ENCODE measurements at places on chromosomes 6 and 20.

GRCh38 chr6:39302011-39302410, 12.2 kb downstream of the KCNK17 start:
- DNase-seq: no peak

DNA sequence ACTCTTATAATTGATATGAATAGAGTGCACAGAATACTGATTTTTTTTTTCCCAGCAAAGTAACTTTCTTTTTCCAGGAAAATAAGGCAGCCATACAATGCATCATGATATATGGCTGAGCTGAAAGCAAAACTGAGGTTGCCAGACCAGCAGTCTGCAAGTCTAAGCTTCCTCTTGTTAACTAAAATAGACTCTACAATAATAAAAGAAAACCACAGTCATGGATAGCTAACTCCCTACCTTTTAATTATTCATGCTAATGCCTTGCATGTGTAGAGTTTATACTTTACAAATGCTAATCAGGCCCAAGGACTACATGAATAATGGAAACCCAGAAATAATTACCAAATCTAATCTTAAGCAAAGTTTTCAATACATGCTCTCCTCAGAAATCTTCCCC, 47.4 kb downstream of the MAP7 start:
- DNase-seq: no peak

DNA sequence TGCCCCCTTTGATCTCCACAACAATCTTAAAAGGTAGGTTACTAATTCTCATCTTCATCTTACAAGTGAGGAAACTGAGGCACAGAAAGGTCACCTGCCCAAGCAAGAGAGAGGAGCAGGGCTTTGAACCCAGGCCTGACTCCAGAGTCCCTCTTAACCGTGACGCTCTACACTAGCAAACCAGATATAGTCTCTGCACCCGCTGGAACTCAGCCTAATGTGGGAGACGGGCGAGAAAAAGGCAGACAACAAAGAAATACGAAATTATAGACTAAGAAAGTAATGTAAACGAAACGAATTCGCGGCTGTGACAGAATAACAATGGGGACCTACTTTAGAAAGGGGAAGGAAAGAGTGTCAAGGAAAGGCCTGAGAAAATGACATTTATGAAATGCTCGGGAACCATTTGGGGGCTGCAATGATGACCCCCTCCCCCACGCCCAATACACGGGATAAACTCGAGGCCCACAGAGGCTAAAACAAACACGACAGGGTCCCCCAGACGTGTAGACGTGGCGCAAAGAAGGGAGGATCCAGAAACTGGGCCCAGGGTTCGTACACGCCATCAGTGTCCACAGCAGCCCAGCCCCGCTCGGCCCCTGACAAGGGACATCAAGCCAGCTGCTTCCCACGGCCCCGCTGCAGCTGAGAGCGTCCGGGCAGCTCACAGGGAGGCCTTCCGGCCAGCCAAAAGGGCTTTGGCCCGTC, 637 bp downstream of the TRPC4AP start:
- no peak for DNase-seq

GRCh38 chr20:54047048-54047447, 23.3 kb downstream of the BCAS1 start:
- DNase-seq: no peak

DNA sequence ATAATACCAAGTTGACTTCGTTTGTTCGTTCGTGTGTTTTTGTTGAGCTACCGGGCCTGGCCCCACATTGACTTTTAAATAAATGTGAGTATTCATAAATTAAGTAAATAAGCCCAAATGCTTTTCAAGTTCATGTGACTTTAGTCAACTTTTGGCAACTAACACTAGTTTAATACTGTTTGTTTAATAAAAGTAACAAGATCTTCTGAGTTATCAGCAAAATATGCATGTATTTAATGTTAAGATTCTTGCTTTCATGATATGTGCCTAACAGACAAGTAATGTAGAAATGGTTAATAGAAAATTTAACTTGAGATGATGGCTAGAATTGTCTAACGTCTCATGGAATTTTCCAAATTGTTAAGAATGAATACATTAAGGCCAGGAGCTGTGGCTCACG, 38.7 kb upstream of the ECI2 start:
- DNase-seq: no peak

DNA sequence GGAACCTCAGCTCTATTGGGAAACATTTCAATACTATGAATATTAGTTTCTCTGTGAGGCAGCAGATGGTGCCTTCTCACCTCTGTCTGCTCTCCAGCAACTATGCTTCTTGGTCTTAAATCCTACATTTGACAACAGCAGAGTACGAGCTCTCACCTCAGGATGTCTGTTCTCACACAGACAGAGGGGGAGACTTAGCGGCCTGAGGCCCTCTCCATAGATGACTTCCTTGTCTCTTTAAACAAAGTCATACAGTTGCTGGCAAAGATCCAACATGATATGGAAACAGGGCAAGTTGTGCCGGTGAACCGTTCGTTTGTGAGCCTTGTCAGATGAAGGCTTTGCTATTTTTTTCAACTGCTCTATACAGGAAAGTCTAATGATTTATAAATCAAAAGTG, 43.7 kb upstream of the GABRR1 start:
- no peak for DNase-seq

DNA sequence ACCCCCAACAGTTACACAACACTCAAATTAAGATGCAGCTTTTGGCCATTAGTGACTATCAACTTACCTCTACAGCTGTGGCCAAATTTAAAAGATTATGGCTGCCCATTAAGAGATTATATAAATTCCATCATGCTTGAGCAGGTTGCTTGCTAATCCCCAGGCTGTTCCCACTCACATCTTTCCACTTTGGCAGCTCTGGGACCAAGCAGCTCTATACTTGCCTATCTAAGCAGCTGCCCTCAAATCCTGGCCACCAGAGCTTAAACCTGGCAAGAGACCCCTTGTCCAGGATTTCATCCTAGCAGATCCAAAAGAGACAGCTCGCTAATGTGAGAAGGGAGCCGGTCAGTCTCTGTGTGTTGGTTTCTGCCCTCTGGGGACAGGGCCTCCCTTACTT, 127.9 kb downstream of the SLC23A2 start:
- no peak for DNase-seq

- no peak for DNase-seq
Measured at GRCh38 chr20:25532971-25533391, 52.4 kb downstream of the NINL start.

DNA sequence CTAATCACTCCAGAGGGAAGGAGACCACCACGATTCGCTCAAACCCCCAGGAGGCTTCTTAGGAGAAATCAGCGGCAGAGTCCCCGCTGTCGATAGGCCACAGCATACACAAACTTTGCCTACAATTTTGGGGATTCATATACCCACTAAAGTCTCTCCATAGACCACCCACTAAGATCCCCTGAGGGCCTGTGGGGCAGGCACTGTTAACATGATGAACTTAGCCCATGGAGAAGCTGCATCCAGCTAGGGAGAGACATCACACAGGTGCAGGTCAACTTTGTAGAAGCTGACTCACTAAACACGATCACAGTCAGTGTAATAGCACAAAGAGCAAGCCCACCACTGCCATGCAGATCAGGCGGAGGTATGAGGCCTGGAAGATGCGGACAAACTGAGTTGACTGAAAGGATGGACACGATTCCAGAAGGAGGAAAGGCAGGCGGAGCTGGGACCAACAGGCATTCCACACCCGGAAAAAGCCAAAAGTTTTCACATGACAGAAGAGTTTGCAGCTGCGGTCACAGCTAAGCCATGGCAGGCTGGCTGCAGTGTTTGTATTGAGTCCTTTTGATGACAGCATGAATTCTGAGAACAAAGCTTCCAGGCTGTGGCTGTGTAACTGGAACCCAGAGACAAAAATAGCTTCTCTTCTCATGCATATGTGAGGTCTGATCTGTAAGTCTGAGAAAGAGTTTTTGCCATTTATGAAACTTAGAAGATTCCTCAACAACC, 75.7 kb upstream of the QKI start:
- DNase-seq: no peak

DNA sequence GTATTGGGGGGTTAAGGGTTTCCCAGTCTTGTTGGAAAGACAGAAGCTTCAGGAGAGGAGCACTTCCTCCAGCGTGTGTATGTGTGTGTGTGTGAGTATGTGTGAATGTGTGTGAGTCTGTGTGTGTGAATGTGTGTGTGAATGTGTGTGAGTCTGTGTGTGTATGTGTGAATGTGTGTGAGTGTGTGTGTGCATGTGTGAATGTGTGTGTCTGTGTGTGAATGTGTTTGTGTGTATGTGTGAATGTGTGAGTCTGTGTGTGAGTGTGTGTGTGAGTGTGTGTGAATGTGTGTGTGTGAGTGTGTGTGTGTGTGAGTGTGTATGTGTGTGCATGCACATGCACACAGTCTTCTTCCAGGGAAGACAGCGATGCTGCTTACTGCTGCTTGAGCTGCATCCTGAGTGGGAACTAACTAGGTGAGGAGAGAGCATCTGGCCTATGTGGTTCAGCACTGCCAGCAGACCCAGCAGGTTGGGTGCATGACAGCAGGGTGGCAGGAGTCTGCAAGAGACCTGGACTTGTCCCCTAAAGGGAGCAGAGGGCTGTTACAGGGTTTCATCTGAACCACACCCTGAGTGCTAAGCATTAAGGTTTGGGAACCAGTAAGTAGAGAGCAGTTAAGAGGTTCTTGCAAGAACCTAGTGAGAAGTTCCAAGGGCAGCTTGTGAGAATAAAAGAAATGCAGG, 22.7 kb upstream of the CCND3 start:
- DNase-seq: no peak

DNA sequence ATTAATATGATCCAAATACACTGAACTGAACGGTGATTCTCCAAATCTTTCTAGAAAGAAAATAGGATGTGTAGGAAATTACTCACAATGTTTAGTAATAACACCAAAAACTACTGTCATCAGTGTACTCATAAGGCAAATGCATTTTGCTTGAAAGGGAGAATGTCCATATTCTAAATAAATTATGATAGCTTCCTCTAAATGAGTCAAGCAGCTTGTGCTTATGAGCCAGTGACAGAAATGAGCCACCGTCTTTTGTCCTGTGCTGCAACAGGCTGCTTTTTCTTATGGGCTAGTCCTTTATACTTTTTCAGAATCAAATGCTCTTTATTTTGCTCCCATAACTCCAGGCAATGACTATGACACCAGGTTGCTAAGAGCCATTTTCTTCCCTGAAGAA, 4.5 kb upstream of the ZNF451 start:
- no peak for DNase-seq

DNA sequence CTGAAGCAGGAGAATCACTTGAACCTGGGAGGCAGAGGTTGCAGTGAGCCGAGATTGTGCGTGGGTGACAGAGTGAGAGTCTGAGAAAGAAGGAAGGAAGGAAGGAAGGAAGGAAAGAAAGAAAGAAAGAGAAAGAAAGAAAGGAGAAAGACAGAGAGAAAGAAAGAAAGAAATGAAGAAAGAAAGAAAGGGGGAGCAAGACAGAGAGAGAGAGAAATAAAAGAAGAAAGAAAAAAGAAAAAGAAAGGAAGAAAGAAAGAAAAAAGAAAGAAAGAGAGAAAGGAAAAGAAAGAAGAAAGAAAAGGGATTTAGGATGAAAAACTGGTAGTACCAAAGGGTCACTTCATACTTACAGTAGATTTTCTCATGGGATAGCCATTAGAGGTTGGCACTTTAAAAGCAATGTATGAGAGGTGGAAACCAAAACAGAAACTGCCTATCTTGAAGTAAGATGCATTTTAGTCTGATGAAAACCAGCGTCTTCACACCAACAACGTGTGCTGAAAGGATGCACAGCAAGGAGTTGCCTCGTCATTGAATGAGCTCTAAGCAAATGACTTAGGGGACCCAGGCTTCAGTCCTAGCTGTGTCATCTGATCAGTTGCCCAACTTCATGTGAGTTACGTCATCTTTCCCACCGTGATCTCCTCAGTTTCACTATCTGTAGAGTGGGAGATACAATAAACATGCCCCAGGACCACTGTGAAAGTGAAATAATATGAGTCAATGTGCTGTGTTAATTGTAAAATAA, 133.9 kb upstream of the NEDD9 start:
- DNase-seq: peak; percentile 31

DNA sequence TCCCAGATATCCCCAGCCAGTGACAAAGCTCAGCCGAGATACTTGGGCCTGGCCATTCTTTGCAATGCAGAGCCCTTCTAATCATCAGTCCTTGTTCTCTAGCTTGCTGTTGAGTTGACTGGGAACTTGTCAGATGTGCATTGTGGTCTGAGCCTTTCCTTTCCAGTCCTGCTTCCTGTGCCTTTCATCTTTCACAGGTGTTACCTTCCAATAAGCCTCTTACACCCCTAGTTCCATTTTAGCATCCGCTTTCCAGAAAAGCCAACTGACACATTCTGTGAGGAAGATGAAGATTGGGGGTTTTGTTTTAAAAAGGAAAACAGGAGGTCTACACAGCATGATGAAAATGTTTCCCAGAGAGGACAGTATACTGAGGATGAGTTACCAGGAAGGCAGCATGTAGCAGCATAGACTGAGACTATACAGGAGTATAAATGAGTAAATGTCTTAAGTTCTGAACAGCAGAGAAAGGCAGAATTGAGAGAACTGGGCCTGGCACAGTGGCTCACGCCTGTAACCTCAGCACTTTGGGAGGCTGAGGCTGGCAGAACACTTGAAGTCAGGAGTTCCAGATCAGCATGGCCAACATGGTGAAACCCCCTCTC, 5.6 kb upstream of the CEP85L start:
- DNase-seq: no peak

DNA sequence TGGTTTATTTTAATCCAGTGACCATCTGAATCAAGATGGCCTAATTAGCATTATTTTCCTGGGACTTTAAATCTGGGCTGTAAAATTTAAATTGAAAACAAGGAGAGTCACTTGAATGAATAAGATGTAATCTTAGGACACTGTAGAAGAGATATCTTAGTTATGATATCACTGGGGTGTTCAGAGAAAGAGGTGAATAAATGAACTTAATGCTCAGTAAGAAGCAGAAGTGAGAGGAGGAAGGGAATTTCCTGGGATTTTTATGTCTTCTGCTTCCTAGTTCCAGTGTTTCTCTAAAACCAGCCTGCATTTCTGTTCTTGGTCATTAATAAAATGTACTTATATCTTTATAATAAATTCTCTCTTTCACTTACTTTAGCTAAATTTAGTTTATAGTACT, 136.8 kb upstream of the PTPRK start:
- no peak for DNase-seq

DNA sequence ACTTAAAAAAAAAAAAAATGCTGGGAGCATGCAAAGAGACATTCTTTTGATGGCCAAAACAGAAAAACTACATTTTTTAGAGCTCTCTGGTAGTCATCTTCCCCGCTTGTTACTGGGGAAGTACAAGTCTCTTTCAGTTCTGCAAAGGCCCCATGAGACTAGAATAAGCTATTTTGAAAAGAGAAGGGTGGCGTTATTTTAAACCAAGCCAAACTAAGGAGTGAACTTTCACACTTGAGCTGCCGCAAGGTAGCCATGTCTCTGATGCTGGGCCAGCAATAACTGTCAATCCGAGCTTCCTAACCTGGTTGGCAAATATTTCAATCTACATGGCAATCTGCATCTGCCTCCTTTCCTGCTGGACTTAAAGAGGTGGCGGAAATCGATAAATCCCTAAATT, 96.7 kb downstream of the L3MBTL3 start:
- DNase-seq: no peak

GRCh38 chr20:45303586-45304463, 2.8 kb upstream of the RBPJL start:
- no peak for DNase-seq

All from T-helper 1 cell (primary cell).